ENCODE measurements at places on chromosomes 13 and 19.

DNA sequence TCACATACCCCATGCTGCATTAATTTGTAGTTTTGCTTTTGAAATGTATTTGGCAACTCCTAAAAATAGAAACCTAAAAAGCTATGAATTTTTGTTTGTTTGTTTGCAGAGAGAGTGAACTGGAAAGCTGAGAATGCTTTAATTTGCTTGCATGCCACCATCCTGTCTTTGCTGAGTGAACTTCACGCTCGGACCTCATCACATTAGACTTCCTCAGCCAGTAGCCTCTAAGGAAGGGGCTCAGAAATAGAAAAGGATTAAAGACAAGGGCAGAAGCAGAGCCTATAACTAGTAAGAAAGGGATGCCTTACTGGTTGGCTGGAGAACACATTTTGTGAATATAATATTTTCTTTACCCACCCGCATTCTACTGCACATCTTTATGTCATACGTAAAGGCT lies 275.1 kb downstream of the DCLK1 start:
- no peak for DNase-seq

- no peak for DNase-seq
These were observed 135.6 kb downstream of the RNF17 start for GRCh38 chr13:24899601-24900000.

DNA sequence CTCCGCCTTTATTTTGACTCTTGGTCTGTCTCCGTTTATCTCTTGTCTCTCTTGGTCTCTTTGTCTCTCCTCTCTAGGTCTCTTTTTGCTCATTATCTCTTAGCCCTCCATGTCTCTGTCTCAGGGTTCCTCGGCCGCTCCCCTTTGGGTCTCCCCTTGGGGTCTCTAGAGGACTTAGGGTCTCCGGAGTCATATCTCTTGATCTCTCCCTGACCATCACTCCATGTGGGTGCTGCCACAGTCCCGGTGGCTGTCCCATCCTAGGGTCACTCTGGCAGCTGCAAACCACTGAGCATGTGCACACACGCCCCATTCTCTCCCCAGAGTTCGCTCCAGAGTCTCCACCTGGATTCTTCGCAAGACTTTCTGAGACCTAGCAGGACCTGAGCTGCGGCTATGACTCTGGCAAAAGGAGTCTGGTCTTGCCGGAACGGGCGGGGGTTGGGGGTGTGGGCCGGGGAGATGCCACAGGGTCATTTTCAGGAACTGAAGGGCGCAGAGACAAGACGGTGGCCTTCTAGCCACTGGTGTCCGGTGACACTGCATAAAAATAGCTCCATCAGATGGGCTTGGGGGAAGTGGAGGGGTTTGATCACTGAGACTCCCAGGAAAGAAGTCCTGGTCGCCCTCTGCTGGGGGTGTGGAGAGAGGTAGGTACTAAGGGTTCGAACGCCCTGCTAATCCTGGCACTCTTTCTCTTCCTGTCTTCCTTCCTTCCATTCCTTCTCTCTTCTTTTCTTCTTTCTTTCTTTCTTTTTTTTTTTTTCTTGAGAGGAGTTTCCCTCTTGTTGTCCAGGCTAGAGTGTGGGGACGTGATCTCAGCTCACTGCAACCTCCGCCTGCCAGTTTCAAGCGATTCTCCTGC lies 1.2 kb upstream of the KCNA7 start:
- DNase-seq = peak; percentile 44

DNA sequence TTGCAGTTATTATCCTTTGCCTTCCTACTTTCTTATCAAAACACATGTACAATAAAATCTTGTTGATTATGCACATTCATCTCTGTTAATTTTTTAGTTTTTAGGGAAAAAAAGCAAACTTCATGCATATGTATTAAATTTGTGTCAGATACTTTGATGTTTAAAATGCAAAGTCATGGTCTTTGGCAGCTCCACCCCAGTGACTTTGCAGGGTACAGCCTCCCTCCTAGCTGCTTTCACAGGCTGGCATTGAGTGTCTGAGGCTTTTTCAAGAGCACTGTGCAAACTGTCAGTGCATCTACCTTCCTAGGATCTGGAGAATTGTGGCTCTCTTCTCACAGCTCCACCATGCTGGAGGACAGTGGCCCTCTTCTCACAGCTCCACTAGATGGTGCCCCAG lies 1988.1 kb upstream of the PCDH20 start:
- DNase-seq = no peak

DNA sequence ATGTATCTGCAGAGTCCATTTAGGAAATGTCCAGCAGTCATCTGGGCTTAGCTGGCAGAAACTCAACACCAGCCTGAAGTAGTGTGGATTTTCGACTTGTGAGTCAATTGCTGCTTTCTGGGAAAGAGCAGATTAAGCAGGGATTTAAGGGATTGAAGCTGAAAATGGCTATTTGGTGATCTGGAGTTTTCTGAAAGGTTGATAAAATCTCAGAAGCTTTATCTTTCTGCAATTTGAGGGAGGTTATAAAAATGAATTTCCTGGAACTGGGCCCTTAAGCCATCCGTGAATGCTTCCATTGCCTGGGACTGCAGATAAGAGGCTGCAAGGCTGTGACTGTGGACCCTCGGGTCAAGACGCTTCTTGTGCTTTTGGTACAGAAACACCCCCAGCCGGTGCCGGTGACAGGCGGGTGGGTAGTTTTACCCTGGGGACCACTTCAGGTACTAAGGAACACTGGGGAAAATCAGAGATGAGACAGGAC lies 61.5 kb downstream of the COL4A1 start:
- DNase-seq = no peak

GRCh38 chr19:40775632-40776022 lies 306 bp downstream of the MIA start:
- DNase-seq = no peak

GRCh38 chr19:2733930-2734588 lies 5.8 kb downstream of the SLC39A3 start:
- DNase-seq = no peak

GRCh38 chr13:103839460-103839859 lies 773.2 kb upstream of the SLC10A2 start:
- no peak for DNase-seq

DNA sequence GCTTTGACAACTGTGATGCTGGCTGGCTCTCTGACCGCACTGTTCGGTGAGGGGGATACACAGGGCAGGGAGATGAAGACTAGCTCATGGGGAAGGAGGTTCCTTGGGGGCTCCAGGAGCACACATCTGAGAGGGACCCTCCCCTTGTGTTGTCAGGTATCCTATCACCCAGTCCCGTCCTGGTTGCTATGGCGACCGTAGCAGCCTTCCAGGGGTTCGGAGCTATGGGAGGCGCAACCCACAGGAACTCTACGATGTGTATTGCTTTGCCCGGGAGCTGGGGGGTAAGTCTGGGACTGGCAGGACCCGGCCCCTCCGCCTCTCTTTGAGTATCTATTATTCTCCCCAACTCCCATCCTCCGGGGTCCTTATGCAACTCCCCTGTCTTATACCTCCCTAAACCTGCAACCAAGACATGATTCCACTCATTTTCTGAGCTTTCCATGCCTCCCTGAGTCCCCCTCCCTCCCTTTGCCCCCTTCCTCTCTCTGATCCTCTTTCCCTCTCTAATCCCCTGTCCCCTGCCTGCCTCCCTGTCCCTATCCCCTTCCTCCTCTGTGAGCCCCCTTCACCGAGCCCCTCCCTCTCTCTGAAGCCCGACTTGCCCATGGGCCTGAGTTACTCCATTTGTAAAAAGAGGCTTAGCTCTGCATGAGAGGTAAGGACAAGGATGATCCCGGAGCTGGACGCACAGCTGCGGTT lies 12.5 kb downstream of the NCAN start:
- DNase-seq = no peak

GRCh38 chr13:27183561-27184147 lies 12.0 kb upstream of the USP12 start:
- peak; percentile 44 for DNase-seq

DNA sequence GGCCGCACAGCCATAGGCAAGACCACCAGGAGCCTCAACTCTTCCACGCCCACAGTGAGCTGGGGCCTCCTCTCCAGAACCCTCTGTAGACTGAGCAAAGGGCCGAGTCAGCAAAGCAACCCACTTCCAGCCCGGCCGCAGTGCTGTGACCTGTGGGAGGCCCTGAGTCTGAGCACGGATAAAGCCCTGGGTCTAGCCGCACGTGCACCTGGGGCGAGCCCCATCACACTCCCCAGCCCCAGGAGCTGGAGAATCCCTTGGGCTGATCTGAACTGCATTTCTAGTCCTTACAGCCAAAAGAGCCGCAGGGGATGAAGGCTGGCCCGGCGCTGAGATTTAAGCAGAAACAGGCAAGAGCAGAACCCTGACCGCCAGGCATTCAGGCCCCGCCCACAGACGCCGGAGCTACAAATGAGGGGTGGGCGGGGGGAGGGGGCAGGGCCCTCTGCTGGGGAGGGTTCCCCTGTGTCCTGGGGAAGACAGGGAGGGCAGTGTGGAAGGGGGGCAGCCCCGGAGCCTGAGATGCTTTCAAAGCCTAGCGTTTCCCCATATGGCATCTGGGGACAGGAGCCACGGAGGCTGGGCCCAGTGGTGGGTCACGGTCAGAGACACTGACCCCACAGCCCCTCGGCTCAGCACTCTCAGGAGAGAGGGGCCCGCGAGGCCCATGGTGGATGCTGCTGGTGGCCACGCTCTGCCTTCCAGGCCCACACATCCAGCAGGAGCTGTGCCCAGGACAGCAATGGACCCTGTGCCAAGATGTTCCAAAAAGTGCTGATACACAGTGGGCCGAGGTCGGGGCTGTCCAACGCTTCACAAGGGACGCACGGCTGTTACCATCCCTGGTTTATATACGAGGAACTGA lies 4.9 kb downstream of the TMEM259 start:
- no peak for DNase-seq

- no peak for DNase-seq
These were observed 391.8 kb downstream of the FGF9 start for GRCh38 chr13:22062478-22063205.

GRCh38 chr19:5805462-5806132 lies 730 bp downstream of the NRTN start:
- DNase-seq = peak; percentile 74

- DNase-seq = no peak
These were observed 434.7 kb downstream of the DIAPH3 start for GRCh38 chr13:59728896-59729545.

GRCh38 chr19:34319785-34320184 lies 45.2 kb upstream of the GPI start:
- no peak for DNase-seq

DNA sequence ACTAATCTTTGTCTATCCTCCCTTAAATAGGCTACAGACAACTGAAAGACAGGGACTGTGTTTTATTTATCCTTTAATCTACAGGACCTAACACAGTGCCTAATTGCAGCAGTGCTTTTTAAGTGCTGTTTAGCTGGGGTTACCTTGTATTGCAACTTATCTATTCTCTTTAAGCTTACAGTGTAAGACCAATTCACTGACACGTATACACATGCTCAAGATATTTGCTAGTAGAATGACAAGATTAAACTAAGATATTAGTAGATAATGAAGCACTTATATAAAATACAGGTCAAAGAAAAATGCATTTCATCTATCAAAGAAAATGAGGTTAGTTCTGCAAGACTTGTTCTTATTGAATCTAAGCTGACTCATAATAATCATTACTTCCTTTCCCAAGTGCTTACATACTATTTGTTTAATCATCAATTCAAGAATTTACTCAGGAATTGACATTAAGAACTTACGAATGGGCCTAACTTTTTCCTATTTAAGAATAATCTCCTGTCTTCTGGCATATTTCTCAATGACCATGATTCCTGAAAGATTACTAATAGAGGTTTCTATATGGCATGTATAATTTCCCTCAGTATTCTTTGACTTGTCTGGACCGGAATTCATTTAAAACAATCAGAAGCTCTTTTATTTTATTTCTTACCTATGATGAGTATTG lies 75.8 kb upstream of the MAB21L1 start:
- no peak for DNase-seq

DNA sequence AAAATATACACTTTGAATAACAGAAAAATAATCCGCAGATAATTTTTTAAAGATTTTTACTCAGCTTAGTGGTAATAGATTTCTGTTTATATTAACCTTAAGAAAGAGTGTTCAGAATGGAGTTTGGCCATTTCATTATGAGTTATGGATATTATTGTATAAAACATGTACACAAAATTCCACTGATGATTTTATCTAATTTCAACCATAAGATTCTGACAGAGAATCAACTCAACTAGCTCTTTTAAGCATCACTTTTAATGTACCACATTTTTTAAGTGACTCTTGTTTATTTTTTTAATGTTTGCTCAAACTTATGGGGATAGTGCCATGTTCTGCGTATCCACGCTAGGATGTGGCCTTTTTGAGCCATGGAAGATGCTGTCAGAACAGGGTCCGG lies 75.7 kb downstream of the COL4A2 start:
- DNase-seq = no peak

DNA sequence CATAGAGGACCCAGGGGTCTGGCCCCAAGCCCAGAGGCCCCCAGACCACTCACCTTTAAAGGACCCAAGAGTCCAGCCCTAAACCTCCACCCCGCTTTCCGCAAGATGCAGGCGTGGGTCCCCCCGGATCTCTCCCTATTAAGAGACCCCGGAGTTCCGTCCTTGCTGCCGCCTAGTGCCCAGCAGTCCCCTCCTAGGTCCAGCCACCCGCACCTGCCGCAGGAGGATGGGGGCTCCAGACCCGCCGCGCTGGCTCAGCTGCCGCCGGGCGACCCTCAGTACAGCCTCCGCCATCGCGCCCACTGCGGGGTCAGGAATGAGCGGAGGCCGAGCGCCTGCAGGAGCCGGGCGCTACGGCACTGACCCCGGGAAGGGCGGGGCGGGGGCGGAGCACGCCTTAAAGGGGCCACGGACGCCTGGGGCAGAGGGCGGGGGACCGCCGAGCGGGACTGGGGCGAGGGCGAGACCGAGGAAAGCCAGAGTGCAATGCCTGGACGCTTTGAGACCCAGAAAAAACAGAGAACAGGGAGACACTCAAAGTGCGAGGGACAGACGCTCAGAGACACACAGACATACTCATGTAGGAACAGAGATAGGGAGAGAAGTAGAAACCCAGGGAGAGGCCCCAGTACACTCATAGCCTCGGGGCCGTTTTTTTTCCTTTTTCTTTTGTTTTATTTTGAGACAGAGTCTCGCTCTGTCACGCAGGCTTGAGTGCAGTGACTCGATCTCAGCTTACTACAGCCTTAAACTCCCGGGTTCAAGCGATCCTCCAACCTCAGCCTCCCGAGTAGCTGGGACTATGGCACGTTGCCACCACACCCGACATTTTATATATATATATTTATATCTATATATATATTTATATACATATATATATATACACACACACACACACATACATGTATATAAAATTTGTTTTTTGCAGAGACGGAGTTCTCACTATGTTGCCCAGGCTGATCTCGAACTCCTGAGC lies at the start of gene ETHE1:
ETHE1 (minus strand) TSS at position 318 of the 976 bp plus-strand sequence; CDS start at position 294, 24 bp downstream.
- DNase-seq = peak; percentile 78

- DNase-seq = peak; percentile 58
These were observed 4.8 kb downstream of the COLGALT1 start for GRCh38 chr19:17560205-17560595.

- DNase-seq = no peak
These were observed 7.0 kb downstream of the GPR32 start for GRCh38 chr19:50777261-50777660.

- no peak for DNase-seq
These were observed 181.7 kb downstream of the UQCRFS1 start for GRCh38 chr19:29031216-29031615.

- no peak for DNase-seq
These were observed 5.1 kb downstream of the EGLN2 start for GRCh38 chr19:40803857-40804782.

Data from RKO (cell line).